ENCODE measurements at places on chromosomes 11 and 22.

- no peak for DNase-seq
Observed at GRCh38 chr11:5791165-5791564, at the start of gene OR52N1. OR52N1 (minus strand) TSS chr11:5791265; CDS start chr11:5788816, 2,449 bp downstream.

- peak; percentile 64 for DNase-seq
Observed at GRCh38 chr11:103601225-103601846, 435.1 kb upstream of the DDI1 start.

DNA sequence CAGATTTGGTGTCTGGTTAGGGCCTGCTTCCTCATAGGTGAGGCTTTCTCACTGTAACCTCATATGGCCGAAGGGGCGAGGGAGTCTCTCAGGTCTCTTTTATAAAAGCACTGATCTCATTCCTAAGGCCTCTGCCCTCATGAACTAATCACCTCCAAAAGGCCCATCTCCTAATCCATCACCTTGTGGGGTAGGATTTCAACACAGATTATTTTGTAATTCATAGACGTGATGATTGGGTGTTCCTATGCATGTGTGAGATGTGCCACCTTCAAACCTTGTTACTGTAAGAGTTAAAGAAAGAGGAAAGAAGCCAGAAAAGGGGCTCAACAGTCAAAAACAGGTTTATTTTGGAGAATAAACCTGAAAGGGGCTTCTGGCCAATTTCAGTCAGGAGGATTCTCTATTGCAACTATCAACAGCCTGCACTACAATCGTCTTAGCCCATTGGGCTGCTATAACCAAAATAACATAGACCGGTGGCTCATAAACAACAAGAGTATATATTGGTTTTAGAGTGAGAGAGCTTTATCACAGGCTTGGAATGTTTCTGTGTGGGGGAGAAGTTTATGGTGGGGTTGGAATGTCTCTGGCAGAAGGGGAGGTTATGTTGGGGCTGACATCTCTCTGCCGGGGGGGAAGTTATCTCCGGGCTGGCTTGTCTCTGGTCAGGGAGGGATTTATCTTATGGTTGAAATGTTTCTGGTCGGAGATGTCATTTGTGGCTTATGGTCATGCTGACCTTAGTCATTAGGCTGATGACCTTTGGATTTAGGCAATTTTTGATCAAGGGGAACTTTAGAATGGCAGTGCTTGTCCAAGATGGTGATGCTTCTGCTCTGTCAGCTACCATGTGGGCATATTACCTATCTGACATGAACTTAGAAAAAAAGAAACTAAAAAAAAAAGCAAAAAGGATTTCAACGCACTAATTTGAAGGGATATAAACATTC lies 35.1 kb downstream of the CSF2RB start:
- no peak for DNase-seq

DNA sequence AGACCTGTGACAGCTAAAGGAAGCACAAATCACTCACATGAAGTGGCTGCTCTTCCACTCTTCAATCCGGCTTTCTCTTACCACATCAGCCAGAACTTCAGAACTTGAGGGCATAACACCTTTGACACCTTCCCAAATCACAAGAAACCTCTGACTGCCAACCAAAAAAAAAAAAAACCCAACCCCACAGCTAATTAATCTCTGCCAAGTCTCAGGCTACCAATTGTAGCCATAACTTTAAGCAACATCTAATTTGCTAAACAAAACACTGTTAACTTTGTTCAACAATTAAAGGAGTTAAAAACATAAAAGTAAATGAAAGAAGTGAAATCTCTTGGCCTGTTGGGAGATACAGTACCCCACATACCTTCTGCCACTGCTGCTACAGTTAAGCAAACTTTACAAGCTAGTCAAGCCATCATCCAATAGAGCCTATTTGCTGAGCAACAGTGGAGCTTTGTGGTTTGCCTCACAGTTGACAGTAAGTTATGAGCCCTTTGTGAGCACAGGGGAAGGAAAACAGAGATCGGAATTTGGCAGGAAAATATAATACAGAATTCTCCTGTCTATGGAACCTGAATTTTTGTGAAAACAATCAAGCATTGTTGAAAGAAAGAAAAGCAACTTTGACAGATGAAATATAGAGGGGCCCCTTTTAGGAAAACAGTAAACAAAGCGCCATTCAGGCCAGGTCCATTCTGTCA lies at the start of gene SOX6:
TSS of gene SOX6 (minus strand) at position 490 of the 704 bp plus-strand sequence. CDS start 15,298 bp downstream, outside the sequence.
- DNase-seq: peak; percentile 3

- DNase-seq: peak; percentile 40
Observed at GRCh38 chr22:19942157-19943081, 801 bp upstream of the TXNRD2 start.

DNA sequence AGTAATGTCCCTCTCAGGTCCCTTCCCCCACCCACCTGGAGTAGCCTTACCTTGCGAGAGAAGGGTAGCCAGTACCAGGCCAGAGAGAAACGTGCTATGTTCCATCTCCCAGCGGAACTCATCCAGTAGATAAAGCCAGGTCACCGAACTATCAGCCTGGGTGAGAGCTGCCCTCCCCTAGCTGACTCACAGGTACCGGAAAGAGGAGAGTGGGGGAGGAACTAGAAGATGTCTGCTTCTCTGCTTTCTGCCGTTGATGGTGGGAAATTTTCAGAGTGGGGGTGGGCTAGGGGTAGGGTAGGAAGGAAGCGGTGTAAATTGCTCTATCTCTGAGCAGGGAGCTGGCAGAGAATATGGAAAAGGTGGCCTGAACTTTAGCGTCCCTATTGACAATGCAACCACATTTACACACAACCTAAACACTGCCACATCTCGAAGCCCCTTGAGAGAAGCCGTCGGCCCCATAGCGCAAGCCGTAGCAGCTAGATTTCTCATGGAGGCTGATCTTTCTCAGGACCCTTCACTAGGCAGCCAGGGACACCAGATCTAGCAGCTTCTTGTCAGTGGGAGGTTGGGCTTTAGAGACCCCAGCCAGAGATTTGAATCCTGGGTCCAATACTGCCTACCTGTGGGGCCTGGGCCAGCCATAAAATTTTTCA lies at the start of gene CD3D:
TSS of gene CD3D (minus strand) at position 203 of the 659 bp plus-strand sequence. CDS start at position 105, 98 bp downstream.
- DNase-seq: no peak

GRCh38 chr11:61586792-61587430 lies 6.0 kb upstream of the SYT7 start:
- no peak for DNase-seq

GRCh38 chr11:122028036-122028435 lies 88.0 kb downstream of the BLID start:
- DNase-seq: no peak

DNA sequence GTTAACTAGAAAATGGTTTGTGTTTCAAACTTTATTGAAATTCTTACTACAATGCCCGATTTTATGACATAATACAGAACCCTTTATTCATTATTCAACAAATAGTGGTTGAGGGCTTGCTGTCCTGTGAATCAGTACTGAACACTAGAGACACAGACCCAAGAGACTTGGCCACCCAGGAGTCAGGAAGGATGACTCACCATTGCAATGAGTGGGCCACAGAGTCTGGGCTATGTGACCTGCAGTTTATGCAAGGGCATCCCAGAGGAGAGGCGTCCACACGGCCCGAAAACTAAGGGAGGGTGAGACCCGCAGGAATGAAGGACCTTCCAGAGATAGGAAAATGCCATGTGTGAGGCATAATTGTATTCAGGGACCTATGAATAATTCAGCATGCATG lies 143.8 kb upstream of the DDI1 start:
- peak; percentile 63 for DNase-seq

DNA sequence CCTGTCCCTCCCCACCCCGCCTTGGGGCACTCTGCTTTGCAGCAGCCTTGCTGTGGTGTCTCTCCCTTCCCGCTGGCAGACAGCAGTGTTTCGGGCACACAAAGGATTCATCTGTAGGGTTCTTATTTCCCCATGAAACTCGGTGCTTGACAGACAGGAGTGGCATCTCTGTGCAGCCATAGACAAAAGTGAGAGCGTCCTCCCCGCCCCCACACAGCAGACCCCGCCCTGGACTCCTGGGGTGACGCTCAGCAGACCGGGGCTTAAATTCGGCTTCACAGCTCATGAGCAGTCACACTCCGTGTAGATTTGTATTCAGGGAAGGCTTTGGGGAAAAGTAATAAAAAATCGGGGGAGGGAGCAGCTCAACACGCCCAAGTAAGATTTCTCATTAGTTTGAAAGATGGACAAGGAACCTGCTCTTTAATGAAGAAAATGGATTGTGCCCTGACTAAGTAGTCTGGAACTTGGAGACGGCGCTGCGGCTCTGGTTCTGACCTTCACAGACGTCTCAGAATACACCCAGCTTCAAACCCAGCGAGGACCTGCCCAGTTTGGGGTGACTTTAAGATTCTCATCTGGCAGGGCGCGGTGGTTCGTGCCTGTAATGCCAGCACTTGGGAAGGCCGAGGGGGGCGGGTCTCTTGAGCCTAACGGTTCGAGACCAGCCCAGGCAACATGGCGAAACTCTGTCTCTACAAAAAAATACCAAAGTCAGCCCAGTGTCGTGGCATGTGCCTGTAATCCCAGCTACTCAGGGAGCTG lies 136.0 kb downstream of the CACNA1I start:
- no peak for DNase-seq

DNA sequence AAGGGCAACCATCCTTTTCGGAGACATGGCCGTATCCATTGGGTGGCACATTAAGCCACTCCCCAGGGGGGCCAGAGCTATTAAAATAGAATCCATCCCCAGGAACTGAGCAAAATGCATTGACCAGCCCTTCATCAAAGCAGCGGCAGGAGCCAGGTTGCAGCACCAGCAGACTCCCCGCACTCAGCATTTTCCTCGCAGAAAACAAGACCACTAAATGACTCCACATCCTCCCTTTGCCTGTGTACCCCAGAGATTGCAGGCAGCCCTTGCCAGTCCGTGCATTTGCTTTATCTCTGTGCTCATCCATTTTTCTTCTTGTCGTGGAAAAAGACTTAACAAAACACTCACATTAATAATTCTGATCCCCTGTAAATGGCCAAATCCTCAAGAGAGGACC lies 144.4 kb upstream of the LARGE1 start:
- no peak for DNase-seq

- no peak for DNase-seq
Observed at GRCh38 chr11:17498058-17498457, 21.4 kb upstream of the ABCC8 start.

DNA sequence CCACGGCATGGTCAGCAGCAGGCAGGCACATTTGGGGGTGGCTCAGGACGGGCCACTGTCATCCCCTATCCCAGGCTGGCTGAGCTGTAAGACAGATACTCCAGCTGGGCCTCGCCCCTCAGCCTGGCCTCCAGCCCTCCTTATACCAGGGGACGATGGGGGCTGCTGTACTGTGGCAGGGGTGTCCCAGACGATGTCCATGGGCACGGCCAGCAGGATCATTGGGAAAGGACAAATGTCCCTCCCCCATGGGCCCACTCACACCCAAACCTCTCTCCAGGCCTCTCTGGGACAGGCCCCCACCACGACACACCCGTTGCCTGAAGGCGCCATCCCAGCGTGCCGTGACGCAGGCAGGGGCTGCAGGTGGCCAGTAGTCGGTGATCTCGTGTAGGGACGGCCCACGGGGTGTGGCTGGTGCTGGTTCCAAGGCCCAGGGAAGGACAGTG lies 1.5 kb upstream of the IL17REL start:
- no peak for DNase-seq

DNA sequence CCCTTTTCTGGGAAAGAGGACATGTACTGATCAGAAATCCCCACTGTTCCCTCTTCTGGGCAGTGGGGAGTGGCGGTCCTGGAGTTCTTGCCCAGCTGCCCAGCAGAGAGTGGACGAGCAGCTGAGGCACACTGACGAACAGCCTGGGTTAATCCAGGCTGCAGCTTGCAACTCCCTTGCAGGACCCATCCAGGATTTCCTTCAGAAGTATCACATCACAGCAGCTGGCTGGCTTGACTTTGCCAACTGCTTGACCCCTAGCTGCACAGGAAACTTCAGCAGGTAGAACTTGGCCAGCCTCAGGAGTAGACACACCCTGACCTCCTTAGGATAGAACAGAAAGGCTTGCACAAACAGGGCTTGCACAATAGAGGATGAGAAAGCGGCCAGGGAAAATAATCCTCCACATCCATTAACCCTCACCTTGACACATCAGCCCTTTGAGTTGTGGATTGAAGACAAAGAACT lies 27.9 kb upstream of the FZD4 start:
- DNase-seq: no peak
